Uterus (tissue), 4 donors: ENCODE measurements at places on chromosomes 16 and 17. TPM values are rescaled to one million over a fixed set of nuclear protein-coding genes. Genes with fewer than 3 reads are reported as not detected.

DNA sequence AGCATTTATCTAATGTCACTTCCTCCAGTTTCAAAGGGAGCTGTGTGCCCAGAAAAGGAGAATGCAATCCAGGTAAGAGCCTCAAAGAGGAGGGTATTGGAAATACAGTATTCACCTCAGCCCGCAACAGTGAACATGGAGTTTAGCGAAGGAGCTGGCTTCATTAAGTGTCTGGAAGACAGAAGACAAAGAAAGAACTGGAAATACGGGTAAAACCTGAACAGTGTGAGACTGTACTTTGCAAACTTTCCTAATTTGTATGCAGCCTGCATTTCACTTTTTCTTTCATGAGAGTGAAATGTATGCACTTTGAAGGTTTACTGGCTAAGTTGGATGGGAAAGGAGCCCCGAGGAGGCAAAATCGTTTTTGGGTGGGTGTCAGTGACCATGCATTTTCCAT lies 478.4 kb downstream of the HS3ST3B1 start:
- no peak for DNase-seq
- H3K36me3 ChIP-seq = no peaks in the 10 kb centered on the region
- no peak overlapping the region for H3K27ac ChIP-seq
- no peaks in the 10 kb centered on the region for H3K4me1 ChIP-seq

DNA sequence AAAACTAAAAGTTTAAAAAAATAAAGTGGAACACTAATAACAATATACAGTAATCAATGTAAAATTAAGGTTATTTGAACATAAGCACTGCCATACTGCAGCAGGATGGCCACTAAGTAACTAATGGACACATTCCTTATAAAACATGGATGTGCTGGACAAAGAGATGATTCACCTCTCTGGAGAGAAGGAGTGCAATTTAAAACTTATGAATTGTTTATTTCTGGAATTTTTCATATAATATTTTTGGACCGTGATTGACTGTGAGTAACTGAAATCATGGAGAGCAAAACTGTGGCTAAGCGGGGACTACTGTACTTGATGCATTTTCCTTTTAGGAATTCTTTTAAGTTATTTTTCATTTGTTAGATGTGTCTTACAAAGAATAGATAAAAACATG lies 21.8 kb downstream of the CBFB start:
- no peaks in the 10 kb centered on the region for H3K27me3 ChIP-seq
- H3K4me1 ChIP-seq = no peaks in the 10 kb centered on the region
- no peak for DNase-seq
- H3K4me3 ChIP-seq = no peak overlapping the region
- H3K27ac ChIP-seq = no peak overlapping the region
- no peaks in the 10 kb centered on the region for H3K36me3 ChIP-seq

DNA sequence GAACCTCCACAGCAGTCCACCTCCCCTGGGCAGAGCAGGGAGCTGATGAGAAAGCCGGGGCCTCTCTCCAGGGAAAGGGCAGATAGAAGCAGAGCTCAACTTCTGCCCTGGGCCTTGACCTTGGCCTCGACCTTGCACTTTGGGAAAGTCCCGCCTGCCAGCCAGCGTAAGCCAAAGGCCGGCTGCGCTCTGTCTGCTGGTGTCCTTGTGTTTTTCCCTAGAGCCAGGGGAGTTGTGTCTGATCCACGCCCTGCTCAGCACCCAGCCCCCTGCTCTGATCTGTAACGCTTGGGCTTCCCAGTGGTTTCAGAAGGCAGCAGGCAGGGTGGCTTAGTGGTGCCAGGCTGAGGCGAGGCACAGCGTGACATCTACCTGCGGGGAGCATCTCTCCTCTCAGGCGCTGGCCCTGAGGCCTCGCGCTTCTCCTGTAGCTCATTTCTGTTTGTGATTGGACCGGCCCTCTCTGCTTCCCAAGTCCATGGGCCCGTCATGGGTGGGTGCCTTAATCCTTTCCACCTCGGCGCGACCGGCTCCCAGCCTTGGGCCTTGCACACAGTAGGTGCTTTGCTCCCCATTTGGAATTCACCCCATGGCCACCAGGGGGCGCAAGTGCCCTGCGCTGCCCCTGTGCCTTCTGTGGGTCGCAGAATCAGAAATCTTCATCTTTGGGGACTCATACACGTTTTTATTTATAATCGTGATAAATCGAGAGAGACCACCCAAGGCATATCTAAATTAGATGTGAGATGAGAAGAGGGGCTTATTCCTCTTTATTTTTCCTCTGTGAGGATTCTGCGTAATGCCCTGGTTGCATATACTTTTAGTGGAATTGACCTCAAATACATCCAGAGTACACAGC lies 24.2 kb downstream of the SGSH start:
- H3K4me1 ChIP-seq = no peaks in the 10 kb centered on the region
- no peak for DNase-seq
- no peaks in the 10 kb centered on the region for H3K36me3 ChIP-seq
- no peaks in the 10 kb centered on the region for H3K27me3 ChIP-seq

DNA sequence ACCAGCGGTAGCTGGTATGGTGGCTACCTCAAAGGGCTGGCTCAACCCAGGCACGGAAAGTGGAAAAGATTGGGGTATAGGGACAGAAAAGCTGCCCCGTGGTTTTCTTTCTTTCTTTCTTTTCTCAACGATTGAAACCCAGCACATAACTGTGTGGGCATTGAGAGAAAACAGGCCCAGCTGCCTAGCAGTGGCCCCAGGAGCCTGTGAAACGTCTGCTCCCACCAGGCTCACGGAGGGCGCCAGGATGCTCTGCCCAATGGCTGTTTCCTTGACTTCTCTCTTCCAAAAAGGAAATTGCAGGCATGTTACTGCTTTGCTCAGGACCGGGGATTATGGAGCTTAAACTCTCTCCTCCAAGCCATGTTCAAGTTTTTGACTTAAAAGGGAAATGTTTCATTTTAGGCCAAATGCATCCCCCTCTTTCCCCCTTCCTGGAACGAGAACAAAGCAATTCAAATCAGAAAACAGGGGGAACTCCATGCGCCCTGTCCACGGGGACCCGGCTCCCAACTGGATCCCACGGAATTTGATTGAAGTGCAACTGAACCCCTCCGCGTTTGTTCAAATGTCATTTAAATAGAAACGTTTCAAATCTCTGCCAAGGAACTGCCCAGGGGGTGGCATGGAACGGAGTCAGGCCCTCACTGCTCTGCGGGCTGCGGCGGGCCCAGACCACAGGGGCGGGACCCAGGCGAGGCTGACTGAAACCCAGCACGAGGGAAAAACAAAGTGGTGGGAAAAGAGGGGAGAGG lies 133.5 kb downstream of the RGS9 start:
- H3K4me3 ChIP-seq = no peak overlapping the region
- no peak overlapping the region for H3K27ac ChIP-seq
- no peaks in the 10 kb centered on the region for H3K36me3 ChIP-seq
- H3K27me3 ChIP-seq = no peaks in the 10 kb centered on the region
- no peak for DNase-seq

GRCh38 chr16:78838276-78838675 lies 738.8 kb downstream of the WWOX start:
- H3K27ac ChIP-seq = no peak overlapping the region
- no peak overlapping the region for H3K4me3 ChIP-seq
- no peak for DNase-seq
- H3K27me3 ChIP-seq = no peaks in the 10 kb centered on the region

GRCh38 chr16:67893743-67894399 lies 817 bp downstream of the PSKH1 start:
- no peaks in the 10 kb centered on the region for H3K36me3 ChIP-seq
- H3K27ac ChIP-seq = peak overlapping the region; percentile 94
- H3K4me1 ChIP-seq = peaks cover 11% of the 10 kb centered on the region
- peak overlapping the region; percentile 93 for H3K4me3 ChIP-seq

GRCh38 chr17:57597531-57598453 lies 147.3 kb downstream of the CCDC182 start:
- no peaks in the 10 kb centered on the region for H3K4me1 ChIP-seq
- H3K27ac ChIP-seq = no peak overlapping the region
- H3K4me3 ChIP-seq = no peak overlapping the region
- no peaks in the 10 kb centered on the region for H3K36me3 ChIP-seq
- H3K27me3 ChIP-seq = no peaks in the 10 kb centered on the region

DNA sequence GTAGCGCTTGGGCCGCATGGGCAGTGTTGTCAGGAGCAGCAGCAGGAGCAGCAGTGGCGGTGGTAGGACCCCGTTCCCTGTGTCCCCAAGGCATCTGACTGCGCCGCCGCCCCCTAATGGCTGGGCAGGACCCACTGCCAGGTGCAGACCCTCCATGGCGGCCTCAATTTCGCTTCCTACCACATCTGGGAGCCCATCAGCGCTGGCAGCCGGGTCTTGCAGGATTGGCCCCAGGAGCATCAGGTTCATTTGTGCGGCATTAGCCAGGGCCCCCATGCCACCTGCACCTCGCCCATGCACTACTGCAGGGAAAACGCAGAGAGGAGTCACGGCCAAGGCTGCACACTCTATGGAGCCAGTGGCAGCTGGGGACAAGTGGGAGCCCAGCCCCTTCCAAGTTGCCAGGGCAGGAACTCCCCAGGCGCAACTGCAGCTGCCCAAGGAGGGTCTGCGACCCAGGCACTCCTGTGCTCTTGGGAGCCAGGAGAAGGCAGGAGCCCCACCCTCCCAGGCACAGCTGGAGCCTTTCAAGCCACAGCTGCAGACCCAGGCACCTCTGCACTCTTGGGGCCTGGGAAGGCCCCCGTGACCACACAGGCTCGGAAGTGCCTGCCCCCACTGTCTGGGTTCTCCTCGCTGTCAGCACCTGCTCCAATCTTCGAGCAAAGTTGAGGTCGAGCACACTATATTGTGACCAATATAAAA lies 594.2 kb downstream of the KCNJ18 start:
- no peaks in the 10 kb centered on the region for H3K4me1 ChIP-seq
- no peak overlapping the region for H3K4me3 ChIP-seq
- DNase-seq = no peak
- H3K27ac ChIP-seq = no peak overlapping the region

- H3K27ac ChIP-seq = no peak overlapping the region
- H3K27me3 ChIP-seq = no peaks in the 10 kb centered on the region
- no peak for DNase-seq
- H3K4me3 ChIP-seq = no peak overlapping the region
- no peaks in the 10 kb centered on the region for H3K4me1 ChIP-seq
Observed at GRCh38 chr17:64632194-64632593, 29.9 kb downstream of the SMURF2 start.

- H3K36me3 ChIP-seq = no peaks in the 10 kb centered on the region
- H3K4me1 ChIP-seq = peaks cover 23% of the 10 kb centered on the region
- peak; percentile 26 for DNase-seq
- no peaks in the 10 kb centered on the region for H3K27me3 ChIP-seq
- no peak overlapping the region for H3K4me3 ChIP-seq
Observed at GRCh38 chr16:3819746-3820724, 60.5 kb downstream of the CREBBP start.

GRCh38 chr17:18120461-18121017 lies 12.0 kb downstream of the MYO15A start:
- no peak overlapping the region for H3K27ac ChIP-seq
- H3K4me1 ChIP-seq = no peaks in the 10 kb centered on the region
- H3K4me3 ChIP-seq = no peak overlapping the region
- H3K27me3 ChIP-seq = no peaks in the 10 kb centered on the region

GRCh38 chr16:28863929-28864793 lies 518 bp downstream of the SH2B1 start:
- H3K36me3 ChIP-seq = no peaks in the 10 kb centered on the region
- peak overlapping the region; percentile 94 for H3K4me3 ChIP-seq
- H3K27me3 ChIP-seq = no peaks in the 10 kb centered on the region
- peak overlapping the region; percentile 96 for H3K27ac ChIP-seq
- H3K4me1 ChIP-seq = peaks cover 9% of the 10 kb centered on the region

Gene G6PC1
- total RNA-seq = not detected

Gene ADGRG1
- 9.0 TPM for total RNA-seq

Gene LRRC37A
- 1.0 TPM for total RNA-seq

Gene EPX
- not detected for total RNA-seq
